ENCODE measurements at places on chromosomes 16 and 17.

GRCh38 chr16:31148896-31149295 is 970 bp downstream of the PRSS36 start:
- DNase-seq: no peak

- DNase-seq: no peak
These were observed 49.0 kb downstream of the MPRIP start for GRCh38 chr17:17091276-17091675.

DNA sequence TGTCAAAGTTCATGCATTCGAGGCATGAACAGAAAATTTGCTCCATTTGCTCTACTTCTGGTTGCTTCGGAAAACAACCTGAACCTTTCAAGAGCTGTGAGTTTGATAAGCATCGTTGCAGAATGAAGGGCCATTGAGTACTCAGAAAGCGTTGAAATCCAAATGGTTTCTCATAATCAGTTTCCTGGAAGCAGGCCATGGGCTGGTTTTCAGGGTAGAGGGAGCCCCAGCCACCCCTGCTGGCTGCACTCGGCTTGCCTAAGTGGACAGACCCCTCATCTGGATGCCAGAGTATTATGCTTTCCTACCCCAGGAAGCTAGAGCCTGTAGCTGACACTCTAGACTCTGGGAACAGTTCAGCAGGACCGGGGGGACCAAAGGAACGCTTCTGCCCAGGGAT is 24.4 kb downstream of the SCNN1G start:
- no peak for DNase-seq

DNA sequence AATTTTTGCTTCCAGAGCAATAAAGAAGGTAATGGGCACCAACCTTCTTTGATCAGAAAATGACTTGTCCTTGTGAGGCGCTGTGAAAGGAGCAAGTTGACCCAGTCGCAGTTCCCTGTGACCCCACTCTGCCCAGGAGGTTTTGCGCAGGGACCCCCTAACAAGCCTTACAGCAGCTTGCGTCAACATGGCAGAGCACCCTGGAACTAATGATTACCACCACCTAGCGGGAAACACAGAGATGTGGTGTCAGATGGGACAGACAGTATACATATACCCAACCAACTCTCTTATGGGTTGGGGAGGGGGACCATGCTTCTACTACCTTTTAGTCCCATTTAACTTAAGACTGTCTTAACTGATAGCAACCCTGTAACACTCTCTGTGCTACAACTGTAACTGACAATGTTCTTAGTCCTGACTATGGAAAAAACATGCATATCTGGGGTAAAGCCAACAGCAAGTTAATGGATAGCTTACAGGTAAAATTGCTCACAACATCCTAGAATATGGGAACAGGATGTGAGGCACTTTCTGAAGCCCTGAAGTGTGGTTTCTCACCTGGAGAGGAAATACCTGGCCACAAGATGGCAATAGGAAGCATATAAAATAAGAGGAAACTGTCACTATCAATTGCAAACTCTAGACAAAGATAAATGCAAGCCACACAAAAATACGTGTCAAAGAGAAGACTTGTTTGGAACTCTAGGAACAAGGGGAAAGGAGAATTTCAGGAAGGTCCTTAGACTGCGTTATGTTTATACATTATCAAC is 3.0 kb downstream of the KARS1 start:
- no peak for DNase-seq

GRCh38 chr16:59683709-59684108 is 949.6 kb upstream of the GOT2 start:
- DNase-seq: no peak

DNA sequence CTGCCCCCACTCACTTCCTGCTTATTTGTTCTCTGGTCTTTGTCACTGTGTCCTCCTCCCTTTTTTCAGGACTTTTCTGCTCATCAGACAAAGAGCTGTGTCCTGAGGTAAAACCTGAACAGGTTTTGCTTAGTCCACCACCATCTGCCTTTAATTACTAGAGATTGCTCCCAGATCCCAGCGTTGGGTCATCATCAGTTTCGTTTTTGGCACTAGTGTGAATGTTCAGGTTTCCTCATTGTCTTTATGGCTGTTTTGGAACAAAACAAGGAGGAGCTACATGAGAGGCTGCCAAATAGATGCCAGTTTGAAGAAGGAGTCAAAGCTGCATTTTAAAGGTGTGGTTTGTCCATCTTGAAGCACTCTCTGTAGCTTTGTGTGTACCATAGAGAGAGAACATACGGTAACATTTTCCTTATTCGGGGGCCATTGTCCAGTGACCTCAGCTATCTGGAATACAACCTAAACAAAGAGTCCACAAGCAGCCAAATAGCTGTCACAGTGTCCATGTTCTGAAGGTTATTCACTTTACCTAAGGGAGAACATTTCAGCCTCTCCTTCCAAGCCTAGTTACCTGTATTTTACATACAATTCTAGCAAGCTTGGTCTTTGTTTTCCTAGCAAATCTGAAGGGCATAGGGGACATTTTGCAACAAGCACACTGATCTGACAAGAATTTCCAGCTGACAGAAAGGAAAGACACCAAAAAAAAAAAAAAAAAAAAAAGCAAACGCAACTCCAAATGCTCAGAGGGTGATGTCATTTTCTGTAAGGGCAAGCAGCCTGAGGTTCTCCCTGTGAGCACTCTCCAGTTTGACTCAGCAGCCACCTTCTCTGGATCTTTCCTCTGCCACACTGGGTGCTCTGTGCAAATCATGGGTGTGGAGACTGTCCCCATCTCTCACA is 196.1 kb downstream of the NTN1 start:
- DNase-seq: no peak

- no peak for DNase-seq
These were observed 17.2 kb downstream of the SPAG9 start for GRCh38 chr17:51103451-51103850.

GRCh38 chr17:37507111-37507510 is 17.4 kb downstream of the DUSP14 start:
- DNase-seq: no peak

DNA sequence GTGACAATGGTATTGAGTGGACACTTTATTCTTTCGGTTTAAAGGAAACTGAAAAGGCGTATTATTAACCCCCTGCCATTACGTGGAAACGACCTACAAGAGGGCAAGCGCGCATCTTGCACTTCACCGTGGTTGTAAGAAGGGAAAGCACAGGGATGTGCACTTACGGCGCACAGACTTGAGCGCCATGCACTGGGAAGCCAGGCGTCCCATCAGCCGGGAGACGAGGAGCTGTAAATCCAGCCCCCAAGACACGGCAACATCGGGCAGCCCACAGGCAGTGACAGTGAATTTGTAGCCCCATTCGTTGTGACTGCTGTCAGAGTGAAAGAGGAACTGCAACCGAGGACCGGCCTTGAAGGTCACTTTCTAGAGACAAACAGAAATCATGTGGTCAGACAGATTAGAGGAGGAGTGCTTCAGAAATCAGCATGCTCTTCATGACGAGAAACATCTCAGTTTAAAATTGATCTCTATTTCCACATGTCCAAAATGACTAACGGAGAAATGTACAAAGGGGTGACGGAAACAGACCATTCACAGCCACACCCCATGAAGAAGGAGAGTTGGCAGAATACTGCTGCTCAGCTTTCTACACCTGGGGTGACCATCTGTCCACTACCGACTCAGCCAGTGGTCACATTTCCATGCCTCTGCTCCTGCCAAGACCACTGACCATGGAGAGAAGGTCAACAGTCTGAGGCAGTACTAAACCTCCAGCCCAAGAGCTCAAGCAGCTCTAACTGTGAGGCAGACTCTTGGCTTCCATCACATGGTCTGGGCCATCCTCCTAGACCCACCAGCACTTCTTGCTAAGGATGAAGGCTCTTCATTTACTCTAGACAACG is 68.6 kb downstream of the ZZEF1 start:
- DNase-seq: peak; percentile 13

GRCh38 chr16:80612461-80613017 is 71.7 kb downstream of the DYNLRB2 start:
- DNase-seq: no peak

DNA sequence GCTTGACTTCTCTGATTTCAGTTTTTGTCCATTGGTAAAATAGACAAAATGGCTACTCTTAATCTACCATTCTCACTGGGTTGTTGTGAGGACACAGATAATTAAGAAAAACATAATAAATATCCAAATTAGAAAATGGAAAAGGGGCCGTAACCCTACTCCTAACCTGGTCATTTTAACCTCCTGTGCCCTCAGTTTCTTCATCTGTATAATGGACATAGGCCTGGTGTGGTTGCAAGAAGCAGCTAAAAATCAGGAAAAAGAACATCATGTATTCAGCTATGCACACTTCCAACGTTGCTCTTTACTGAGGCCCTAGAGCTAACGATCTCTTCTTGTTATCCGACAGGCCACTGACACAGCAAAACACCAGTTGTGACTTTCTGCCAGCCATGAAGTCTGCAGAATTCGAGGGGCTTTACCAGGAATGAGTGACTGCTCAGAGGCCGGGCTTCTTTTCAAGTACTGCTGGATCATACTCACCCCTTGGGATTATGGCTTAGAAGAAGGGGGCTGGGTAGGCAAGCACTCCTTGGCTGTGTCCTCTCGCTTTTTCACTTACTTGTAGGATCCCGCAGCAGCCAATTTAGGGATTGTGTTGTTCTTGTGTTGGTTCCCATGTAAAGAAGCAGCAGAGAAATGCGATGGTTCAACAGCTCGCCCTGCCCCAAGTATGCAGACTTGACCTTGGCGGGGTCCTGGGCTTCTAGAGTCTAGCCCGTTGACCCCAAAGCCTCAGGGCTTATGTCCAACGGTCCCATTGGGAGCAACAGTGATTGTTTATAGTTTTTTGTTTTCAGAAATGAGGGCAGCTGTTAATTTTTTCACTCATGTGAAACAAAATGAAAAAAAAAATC is 20.9 kb downstream of the LDAF1 start:
- peak; percentile 15 for DNase-seq

DNA sequence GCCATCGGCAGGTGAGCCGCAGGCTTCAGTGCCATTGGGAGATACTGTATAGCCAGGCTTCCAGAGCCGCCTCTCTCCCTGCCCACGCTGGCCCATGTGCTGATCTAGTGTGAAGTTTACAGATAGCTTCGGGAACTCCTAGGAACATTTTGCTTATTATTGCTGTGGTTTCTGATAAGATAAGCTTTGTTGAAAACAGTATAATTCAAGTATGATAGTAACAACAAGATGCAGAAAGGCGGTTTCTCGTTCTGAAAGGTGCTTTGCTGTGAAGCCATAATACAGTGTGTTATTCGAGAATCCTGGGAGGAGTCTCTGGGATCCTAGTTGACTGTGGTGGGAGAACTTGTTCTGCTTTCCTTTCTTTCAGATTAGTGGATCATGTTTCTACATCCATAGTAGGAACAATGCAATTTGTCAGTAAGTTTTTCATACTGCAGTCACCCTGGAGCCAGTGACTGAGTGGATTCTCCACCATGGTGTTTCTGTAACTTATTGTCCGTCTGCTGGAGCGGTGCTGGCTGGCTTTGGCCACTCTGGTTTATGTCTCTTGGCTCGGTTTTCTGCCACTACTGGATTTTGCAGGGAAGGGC is 31.5 kb downstream of the RAB11FIP3 start:
- DNase-seq: no peak

- no peak for DNase-seq
These were observed 39.0 kb upstream of the KDM8 start for GRCh38 chr16:27164352-27164751.

- no peak for DNase-seq
These were observed 6.0 kb upstream of the KCNH6 start for GRCh38 chr17:63516910-63517824.

DNA sequence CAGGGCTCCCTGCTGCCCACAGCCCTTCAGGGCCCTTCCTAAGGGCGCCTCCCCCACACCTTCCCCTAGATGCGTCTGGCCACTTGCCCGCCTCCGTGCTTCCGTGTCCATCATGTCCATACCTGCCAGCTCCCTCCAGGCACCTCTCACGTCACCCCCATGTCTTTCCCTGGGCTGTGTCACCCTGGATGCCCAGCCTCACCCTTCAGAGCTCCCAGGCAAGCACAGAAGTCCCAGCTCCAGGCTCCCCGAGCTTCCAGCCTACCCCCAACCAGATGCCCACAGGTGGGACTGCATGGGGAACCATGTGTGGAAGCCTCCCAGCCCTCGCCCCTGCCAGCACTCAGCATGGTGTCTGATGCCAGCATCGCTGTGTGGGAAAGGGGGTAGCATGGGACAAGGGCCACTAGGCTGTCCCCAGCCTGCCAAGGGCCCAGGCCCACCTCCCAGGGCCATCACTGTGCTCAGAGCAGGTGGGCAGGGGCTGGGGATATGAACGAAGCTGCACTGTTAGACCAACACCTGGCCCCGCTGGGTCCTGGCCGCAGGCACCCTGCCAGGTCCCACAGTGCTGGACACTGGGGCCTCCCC is 1.9 kb upstream of the AXIN1 start:
- DNase-seq: peak; percentile 20

DNA sequence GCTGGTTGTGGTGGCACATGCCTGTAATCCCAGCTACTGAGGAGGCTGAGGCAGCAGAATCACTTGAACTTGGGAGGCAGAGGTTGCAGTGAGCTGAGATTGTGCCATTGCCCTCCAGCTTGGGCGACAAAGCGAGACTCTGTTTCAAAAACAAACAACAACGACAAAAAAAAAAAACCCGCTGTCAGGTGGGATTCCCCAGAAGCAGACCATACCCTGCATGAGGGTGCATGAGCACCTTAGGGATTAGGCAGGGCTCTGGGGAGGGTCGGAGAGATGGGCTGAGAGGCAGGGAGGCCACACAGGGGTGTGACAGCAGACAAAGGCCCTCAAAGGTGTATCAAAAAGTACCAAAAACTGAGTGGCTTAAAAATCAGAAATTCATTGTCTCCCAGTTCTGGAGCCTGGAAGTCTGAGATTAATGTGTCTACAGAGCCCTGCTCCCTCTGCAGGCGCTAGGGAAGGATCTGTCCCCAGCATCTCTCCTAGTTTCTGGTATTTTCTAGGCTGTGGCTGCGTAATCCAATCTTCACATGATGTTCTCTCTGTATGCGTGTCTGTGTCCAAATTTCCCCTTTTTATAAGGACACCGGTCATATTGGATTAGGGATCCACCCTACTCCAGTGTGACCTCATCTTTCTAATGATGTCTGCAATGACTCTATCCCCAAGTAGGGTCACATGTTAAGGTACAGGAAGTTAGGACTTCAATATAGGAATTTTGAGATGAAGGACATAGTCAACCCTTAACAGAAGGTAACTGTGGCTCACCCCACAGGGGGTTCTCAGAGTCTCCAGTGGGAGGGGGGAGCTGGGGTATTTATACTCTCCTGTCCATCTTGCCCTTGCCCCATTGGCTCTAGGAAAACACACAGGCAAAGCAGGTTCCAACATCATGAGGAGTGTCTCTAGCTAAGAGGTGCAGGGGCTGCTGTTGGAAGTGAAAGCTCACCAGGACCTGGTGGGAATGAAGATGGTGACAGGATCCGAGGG is 13.6 kb upstream of the TVP23A start:
- no peak for DNase-seq
